ENCODE measurements at places on chromosomes 12 and 14. TPM values are rescaled to one million over a fixed set of nuclear protein-coding genes. Genes with fewer than 3 reads are reported as not detected.

DNA sequence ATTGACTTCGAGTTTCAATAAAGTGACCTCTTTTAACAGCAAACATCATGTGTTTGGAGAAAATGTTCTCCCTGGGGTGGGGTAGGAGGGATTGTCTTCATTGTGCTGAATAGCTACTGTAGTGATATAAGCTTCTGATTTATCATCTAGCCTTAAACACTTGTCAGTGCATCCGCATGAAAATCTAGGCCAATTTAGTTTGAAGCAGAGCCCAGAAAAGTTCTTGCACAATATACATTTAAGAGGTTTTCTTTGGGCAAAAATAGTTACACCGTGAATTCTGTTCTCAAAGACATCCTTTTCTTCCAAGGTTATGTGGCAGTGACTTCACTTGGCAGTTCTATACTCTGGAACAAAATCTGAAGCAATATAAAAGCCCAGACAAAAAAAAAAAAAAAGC is 136.0 kb upstream of the IFNG-AS1 start:
- no peak for DNase-seq

DNA sequence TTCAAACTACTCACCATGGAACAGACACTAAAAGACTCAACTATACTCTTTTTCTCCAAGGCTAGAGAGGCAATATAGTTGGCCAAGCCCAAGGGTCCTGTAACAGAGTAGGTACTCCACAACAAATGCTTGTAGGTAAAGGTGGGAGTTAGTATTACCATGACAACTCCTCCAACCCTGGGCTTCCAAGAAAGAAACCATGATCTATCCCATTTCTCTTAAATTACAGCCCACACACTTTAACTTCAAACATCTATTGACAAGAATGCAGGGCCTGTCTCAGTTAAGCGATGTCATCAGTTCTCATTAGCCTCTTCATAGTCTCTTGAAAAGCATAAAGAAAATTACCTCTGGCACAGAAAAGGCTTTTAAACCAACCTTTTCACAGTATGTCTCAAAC is 25.0 kb downstream of the ERH start:
- no peak for DNase-seq

DNA sequence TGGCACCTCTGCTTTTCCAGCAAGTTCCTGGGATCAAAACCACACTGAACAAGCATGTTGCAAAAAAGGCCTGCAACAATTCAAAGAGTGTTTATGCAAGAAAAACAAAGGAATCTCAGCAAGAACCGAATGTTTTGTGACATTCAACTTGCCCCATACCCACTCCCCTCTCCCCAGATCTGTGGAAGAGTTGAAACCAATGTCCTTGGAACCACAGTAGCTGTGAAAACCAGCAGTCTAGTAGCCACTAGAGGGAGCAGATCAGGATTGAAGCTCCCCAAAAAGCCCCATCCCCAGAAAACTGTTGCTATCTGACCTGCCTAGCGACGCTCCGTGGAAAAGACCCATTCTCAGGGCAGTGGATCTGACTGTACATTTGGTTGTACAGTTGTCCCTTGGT is 27.1 kb downstream of the PRKAB1 start:
- DNase-seq = no peak

DNA sequence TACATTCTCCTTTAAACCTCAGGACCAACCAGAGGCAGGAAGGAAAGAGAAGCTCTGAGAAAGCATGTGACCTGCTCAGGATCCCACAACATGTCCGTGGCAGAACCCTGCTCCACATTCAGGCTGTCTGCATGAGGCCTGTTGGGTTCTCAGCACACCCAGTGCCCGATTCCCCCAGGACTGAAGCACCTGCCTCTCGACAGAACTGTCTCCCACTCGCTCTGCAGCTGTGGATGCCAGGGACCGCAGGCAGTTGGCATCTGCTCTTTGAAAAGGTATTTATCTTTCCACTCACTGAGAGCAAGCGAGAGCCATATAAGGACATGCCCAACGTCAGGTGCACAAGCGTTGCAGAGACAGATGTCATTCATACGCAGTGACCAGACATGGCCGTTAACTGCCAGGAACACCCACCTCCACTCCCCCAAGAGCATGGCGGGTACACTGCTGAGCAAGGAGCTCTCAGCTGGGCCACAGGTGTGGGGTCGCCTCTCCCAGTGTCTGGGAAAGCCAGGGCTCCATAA is 18.9 kb downstream of the PITPNM2 start:
- no peak for DNase-seq

GRCh38 chr14:105153331-105153731 is 15.2 kb downstream of the JAG2 start:
- DNase-seq = no peak

DNA sequence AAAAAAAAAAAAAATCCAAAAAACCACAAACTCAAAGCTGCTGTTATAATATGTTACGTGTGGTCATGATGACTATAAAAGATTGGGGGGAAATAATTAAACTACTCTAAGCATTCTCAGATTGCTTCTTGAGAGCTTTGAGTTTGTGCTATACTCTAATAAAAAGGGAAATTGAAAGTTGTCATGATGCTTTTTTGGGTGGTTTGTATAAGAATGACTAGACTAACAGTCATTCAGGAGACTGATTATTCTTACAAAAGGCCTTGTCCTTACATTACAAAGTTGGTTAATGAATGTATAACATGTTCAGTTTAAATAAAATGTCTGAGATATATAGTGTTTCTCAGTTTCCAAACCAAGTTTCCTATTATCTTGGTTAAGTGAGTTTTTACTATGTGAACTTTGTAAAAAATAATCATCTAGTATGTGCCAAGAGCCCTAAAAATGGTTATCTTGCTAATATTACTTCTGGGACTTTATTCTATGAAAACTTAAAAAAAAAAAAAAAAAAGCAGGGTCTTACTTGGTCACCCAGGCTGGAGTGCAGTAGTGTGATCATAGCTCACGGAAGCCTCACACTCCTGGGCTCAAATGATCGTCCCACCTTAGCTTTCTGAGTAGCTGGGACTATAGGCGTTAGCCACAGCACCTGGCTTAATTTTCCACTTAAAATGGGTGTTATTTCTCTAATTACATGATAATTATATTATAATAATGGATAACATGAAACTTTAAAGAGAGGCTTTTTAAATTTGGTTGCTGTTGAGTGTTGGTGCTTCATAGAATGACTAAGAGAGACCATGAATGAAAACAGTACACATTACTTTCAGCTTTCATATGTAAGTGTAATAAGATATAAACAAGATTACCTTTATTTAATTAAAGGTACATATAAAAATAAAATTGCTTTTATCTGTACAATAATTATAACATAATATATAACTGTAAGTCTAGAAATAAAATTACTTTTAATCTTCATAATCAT is 459.6 kb upstream of the RGS6 start:
- no peak for DNase-seq

GRCh38 chr14:99909513-99910064 is 116.4 kb downstream of the EML1 start:
- no peak for DNase-seq

TCTN2 gene
- total RNA-seq = 6.1 TPM

NPAS3 gene
- total RNA-seq = 0.18 TPM

POTEM gene
- total RNA-seq = 0.10 TPM

TRIM9 gene
- total RNA-seq = 1.8 TPM

GRIP1 gene
- 0.37 TPM for total RNA-seq

NOVA1 gene
- not detected for total RNA-seq

Data from HT1080 (cell line).